ENCODE measurements at places on chromosomes 1 and 21.

DNA sequence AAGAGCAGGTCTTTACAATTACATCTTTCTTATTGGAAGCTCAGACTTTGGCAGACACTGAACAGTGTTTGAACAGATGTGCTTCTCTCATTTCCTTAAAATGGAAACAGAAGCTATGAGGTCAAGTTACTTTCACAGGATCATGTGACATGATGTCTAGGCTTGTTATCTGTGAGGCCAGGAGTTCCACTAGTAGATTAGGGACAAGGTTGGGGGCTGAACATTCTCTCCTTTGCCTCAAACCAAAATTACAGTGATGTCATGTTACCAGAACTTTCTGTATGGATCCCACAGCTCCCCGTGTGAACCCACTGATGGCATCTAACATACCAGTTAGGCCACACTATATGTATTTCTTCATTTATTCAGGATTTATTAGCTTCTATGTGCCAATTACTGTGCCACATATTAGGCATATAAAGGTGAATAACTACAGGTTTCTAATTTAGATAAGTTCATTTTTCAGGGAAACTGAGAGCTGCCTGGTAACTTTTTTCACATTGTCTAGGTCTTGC, 6.0 kb downstream of the DYNLT5 start:
- no peak for DNase-seq

GRCh38 chr21:42117229-42117966, 46.3 kb downstream of the UMODL1 start:
- DNase-seq = peak; percentile 75

DNA sequence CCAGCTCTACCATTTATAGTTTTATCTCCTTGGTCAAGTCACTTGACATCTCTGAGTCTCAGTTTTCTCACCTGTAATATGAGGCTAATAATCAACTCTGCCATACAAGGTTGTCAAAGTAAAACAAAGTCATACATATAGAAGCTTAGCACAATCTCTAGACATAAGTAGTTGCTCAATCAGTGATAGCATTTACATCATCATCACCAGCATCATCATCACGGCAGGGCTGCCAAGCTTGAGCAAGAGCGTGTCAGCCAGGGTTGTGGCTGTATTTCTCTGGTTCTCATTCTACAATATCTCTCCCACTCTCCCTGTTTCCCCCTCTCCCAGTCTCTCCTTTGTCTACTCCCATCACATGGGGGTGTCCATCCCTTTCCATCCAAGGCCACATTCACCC, 41.7 kb upstream of the COA6 start:
- no peak for DNase-seq

DNA sequence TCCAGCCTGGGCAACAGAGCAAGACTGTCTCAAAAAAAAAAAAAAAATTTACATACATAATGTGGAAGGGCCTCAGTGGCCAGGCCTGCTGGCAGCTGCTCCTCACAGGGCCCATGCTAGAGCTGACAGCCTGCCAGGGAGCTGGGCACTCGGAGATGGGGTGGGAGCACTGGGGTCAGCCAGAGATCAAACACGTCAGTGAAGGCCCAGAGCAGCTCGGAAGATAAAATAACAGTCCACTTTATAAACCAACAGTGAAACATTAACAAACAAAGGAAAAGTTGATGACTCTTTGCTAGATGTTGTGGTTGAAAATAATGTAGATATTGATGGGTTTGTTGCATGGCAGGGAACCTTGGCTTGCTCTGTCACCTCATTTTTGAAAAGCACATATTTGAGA, 42.7 kb downstream of the ATP5PF start:
- no peak for DNase-seq

- no peak for DNase-seq
These were observed 40.2 kb upstream of the ZNF124 start for GRCh38 chr1:247212012-247212411.

DNA sequence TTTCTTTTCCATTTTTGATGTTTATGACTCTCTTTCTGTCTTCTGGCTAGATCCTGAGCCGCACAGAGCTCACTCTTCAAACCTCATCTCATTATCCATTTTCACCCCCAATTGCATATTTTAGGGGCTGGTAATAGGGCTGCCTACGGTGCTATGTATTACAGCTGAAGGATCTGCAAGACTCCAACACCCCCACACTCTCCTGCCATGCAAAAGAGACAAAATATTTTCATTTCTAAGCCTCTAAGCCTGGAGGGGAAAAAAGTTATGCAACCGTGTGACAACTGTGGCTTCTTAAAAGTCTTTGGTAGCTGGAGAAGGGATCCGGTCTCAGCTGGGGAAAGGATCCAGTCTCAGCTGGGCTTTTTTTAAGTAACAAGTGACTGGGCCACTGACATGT, 311.6 kb downstream of the NPHP4 start:
- DNase-seq = no peak

- DNase-seq = peak; percentile 60
These were observed 60.9 kb upstream of the C1orf105 start for GRCh38 chr1:172359491-172359999.

- no peak for DNase-seq
These were observed 382.1 kb downstream of the PTPRC start for GRCh38 chr1:199020904-199021303.

- no peak for DNase-seq
These were observed 58.4 kb downstream of the PLXNA2 start for GRCh38 chr1:208185801-208186231.

DNA sequence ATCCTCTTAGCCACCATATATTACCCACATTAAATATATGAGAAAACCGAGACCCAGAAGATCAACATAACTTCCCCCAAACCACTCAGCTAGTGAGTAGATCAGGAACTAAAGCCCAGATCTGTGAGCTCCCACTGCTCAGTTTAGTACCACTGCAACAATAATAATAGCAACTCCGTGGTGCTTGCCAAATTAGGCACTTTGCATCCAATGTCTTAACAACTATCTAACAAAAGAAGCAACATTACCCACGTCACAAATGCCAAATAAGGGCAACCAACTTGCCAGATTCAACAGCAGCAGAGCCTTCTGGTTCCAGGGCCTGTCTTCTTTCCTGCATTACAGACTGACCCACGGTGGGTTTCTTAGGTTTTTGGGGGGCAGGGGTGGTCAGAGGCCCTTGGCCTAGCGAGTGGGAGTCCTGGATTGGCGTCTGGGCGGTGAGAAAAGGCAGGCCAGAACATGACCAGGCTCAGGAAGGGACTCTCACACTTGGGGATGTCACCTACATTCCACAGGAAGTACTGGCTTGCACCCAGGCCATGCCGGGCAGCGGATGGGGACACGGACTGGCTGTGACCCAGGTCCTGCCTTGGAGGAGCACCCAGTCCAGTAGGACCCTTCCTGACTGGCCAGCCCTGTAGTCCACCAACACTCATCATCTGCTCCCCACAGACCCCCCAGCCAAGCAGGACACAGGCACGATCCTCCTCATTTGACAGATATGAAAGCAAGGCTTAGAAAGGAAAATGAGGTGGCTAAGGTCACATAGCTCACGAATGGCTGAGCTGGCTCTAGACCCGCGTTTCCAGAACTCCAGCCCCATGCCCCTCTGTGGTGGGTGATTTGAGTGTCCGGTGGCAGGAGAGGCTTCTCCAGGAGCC, 4.6 kb downstream of the HCRTR1 start:
- no peak for DNase-seq

- DNase-seq = no peak
These were observed 536 bp downstream of the HSF2BP start for GRCh38 chr21:43658769-43659135.

DNA sequence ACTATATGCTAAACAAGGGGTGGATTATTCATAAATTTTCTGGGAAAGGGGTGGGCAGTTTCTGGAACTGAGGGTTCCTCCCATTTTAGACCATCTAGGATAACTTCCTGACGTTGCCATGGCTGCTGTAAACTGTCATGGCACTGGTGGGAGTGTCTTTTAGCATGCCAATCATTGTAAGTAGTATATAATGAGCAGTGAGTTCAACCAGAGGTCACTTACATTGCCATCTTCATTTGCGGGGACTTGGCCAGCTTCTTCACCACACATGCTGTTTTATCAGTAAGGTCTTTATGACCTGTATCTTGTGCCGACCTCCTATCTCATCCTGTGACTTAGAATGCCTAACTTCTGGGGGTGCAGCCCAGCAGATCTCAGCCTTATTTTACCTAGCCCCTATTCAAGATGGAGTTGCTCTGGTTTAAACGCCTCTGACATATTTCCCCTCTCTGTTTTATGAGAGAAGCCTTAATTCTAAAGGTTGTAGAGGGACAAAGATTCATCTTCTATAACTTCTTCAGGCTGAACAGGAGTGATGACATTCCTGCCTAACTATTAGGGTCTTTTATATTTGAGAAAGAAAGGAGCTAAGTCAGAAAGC, 60.4 kb downstream of the DIP2A start:
- peak; percentile 63 for DNase-seq

DNA sequence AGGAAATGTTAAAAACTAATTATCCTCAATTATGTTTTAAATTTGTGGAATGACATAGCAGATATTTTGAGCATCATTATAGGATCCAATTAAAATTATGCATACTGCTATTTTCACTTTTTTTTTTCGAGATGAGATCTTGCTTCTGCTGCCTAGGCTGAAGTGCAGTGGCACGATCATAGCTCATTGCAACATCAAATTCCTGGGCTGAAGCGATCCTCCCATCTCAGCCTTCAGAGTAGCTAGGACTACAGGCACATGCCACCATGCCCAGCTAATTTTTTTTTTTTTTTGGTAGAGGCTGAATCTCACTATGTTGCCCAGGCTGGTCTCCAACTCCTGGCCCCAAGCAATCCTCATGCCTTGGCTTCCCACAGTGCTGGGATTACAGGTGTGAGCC, 11.3 kb upstream of the SLC1A7 start:
- DNase-seq = no peak

GRCh38 chr1:233679030-233679429, 65.1 kb downstream of the KCNK1 start:
- no peak for DNase-seq

- no peak for DNase-seq
These were observed 107.7 kb upstream of the TMPRSS2 start for GRCh38 chr21:41615613-41616012.

DNA sequence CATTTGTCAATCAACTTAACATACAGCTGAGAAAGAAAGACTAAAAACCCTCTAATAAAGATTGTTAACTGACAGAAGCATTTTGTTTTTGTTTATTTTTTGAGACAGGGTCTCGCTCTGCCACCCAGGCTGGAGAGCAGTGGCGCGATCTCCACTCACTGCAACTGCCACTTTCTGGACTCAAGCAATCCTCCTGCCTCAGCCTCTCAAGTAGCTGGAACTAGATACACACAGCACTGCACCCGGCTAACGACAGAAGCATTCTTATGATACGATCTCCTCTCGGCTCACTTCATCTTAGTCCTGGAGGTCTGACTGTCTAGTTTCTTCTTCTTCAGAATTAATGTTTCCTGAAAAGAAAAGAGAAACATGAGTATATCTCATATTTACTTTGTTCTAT, 23.5 kb downstream of the RSPH1 start:
- no peak for DNase-seq

GRCh38 chr1:206631085-206631509, 4.2 kb upstream of the DYRK3 start:
- DNase-seq = peak; percentile 76

DNA sequence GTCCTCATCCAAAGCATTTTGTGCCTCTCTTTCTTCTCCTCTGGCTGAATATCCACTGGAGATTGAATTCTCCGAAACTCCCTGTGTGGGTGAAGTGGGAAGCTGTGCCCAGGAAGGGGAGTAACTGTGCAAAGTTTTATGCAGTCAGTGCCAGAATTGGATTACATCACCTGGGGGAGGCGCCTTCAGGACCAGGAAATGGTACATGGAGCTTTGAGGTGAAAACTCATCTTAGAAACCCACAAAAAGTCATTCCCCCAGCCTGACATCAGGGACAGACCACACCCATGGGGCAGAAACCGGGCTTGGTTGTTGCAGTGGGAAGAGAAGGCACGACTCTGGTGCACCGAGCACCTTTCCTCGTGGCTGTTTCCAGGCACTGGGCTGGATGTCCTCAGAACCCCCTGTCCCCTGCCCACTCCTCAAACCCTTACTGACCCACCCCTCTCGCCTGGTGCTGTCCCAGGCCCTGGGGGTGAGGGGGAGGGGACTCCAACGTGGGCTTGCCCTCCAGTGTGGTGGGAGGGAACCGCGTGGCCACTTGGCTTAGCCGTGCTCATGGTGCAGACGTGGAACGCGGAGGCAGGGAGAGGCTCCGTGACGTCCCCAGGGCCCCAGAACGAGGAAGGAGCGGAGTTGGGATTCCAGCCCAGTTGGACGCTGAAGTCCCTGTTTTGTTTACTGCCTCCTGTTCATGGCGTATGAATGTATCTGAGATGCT, 15.7 kb downstream of the TFF3 start:
- no peak for DNase-seq

DNA sequence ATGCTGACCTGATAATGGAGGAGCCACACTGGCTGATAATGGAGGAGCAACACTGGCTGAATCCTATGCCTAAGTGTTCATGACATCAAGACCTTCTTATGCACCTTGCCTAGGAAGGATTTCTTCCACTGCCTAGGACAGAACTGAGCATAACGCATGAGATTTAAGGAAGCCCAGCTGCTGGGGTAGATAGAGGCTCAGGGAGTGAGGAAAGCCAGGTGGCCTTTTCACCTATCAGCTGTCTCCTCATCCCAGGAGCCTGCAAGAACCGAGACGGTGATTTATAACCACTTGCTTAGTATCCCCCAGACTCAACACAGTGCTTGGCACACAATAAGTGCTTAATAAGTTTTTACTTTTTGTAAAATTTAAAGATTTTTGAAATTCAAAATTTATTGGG, 7.4 kb upstream of the CTBS start:
- no peak for DNase-seq

GRCh38 chr1:99756598-99756997, 9.8 kb downstream of the FRRS1 start:
- DNase-seq = no peak

- no peak for DNase-seq
These were observed 74.7 kb downstream of the RAP1GAP start for GRCh38 chr1:21594501-21594900.

GRCh38 chr1:90534116-90534515, 183.0 kb downstream of the BARHL2 start:
- DNase-seq = no peak

DNA sequence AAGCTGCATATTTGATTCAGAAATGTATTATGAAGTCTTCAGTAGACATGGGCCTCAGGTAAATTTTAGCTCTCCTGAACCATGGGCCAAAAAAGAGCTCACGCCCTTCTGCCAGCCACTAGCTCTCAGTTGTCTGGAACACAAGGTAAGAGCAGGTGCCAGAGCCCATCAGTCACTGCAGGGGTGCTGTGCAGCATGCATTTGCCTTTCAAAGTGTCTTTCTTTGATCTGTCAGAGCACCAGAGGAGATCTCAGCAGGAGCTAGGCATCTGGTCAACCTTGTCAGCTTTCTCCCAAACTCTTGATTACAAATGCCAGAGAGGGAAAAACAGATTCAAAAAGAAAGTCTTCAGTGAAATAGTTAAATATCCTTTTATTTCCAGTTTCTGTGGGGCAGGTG, 332.3 kb downstream of the COL11A1 start:
- DNase-seq = no peak

GRCh38 chr1:173415490-173415889, 61.6 kb upstream of the PRDX6 start:
- DNase-seq = no peak
